Daoy (cell line): ENCODE measurements at places on chromosomes 4 and X.

DNA sequence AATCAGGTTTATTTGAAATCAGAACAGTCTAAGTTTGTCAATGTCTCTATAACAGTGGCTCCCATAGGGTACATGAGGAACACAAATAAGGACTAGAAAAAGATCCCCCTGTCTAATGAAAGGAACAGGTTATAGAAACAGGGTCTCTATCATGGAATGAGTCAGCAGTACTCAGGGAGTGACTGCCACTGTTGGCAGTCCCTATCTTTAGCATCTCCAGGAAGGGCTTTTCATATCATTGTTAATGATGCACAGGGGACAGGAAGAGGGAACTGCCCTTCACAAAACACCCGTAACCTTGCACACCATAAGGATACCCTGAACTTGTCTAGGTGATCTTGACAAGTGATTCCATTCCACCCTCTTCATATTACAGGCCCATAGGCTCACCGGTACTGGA is 38.5 kb upstream of the SMIM10L2A start:
- no peak for DNase-seq

- no peak for DNase-seq
These were observed 181.8 kb upstream of the GPRIN3 start for GRCh38 chr4:89489338-89489771.

- no peak for DNase-seq
These were observed 107.3 kb downstream of the SCLT1 start for GRCh38 chr4:128986019-128986418.

- DNase-seq: no peak
These were observed 1.8 kb downstream of the STIM2 start for GRCh38 chr4:26862381-26862915.

DNA sequence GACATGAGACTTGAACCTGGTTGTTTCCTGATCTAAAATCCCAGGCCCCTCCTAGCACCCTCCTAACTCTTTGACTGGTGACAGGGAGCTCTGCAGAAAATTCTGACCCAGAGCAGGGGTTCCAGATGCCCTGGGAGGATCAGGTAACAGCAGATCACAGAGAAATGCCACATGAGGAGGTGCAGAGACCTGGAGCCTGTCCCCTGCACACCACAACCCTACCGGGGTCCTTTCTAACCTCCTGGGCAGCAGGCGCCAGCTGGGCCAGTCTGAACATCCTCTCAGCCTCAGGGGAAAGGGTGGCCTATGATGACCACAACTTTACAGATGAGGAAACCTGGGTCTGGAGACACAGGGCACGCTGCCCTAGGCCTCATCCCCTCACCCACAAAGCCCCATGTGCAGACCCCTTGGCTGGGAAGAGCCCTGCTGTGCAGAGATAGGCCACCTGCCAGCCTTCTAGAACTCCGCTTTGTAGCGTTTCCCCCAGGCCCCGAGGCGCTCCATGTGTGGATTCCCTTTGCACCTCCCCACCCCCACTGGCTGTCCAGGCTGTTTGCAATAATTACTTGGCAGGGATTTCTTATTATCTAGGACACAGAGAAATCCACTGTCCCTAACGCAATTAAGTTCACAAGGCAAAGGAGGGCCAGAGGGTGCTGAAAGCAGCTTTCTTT is 36.5 kb downstream of the WDR1 start:
- no peak for DNase-seq

DNA sequence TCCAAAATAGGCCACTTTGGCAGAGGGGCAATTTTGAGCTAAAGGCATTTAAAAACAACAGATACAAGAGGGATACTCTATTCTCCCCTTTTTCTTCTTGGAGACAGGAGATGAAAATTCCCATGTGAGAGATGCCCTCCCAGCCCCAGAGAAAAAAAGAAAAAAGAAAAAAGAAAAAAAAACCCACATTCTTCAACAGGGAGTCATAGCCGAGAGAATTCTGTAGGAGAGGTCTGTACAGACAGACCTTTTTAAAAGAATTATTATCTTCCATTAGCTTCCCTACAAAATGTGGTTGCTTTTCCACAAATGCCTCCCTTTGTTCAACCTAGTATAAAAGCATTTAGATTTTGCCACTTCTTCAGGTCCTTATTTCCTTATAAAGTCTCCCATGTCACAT is 89.9 kb downstream of the SPCS3 start:
- no peak for DNase-seq

DNA sequence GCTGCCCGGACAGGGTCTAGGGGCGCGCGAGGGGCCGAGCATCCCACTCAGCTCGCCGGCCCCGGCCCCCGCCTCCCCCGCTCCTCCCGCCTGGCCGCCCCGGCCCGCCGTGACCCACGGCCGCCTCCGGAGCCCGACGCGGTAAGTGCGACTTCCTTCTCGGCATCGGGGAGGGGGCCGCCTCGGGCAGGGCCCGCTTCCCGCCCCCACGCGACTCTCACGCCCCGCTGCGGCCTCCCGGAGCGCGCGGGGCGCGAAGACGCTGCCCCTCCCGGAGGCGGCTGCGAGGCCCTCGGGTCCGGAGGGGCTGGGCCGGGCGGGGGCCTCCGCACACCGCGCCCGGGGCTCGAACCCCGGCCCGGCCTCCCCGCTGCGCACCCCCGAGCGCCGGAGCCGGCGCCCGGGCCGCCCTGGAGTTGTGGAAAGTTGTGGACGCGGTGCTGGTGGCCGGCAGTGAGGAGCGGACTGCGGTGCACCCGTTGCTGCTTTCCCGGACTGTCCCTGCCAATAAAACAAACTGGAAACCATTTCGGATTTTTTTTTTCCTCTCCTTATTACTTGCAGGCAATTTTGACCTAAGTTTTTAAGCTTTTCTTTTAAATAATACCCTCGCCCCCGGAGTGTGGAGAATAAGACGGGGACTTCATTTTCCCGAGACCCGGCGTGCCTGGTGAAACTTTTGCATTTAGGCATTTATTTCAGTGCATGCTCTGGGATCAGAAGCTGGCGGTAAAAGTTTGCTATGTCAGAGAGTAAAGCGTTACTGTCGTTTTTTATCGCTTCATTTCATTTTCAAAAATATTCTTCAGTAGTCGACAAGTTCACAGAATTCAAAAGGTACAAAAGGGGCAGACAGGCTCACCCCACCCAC is 13.0 kb upstream of the TMEM156 start:
- DNase-seq: peak; percentile 59

GRCh38 chr4:143343276-143343831 is 6.7 kb downstream of the GAB1 start:
- DNase-seq: no peak

DNA sequence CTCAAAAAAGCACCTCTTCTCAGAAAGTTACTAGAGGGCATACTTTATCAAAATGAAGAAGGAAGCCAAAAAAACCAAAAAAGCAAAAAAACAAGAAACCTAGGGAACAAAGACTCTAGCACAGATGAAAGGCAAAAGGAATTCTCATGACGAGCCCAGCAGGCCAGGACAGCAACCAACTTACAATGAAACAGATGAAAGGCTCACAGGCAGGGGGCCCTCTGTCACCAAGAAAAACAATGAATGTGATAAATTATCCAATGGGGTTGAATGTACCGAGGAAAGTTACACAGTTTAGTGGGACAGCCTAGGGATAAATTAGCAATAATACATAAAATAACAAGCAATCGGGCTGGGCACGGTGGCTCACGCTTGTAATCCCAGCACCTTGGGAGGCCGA is 79.0 kb downstream of the GPR82 start:
- no peak for DNase-seq

DNA sequence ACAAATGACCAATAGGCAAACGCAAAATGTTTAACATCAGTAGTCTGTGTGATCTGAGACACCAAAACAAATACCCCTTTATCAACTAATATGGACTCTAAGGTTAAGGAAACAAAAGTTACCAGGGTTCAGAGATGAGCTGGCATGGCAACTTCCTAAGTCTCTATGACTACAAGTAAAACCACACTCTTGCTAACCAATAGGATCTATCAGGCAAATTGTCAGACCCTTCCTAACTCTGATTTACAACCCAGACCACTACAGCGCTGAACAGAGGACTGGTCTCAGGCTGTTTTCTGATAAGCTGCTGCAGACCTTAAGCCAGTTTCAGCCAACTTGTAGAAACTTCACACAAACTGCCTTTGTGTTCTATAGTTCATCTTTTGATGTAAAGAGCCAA is 608.0 kb downstream of the TLL1 start:
- no peak for DNase-seq

- no peak for DNase-seq
These were observed 36.2 kb upstream of the DHRSX start for GRCh38 chrX:2536974-2537373.

- no peak for DNase-seq
These were observed 699.1 kb upstream of the AMOT start for GRCh38 chrX:113539599-113540356.

- no peak for DNase-seq
These were observed 382.2 kb upstream of the SPOCK3 start for GRCh38 chr4:167616476-167616875.

- DNase-seq: peak; percentile 2
These were observed 876 bp downstream of the HPRT1 start for GRCh38 chrX:134460862-134461220.

DNA sequence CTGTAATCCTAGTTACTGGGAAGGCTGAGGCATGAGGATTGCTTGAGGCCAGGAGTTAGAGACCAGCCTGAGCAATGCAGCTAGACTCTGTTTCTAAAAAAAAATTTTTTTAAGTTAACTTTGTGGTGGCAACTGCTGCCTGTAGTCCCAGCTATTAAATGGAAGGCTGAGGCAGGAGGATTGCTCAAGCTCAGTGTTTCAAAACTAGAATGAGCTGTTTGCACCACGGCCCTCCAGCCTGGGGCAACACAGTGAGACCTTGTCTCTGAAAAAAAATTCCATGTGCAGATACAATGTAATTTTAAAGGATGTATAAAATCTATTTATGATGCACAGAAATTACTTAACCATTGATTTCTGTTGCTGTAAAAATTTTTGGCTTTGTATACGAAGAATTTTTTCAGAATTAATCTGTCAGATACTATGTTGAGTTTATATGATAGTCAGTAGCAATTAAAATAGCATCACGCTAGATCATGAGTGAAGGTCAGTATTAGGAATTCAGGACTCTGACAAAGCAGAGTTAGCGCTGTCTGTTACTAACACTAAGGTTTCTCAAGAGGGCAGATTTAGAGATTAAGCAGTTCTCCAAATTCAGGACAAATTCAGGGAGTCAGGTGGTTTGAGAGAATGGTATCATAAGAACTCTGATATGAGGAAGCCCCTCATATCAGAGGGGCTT is 8.3 kb upstream of the AGA start:
- DNase-seq: no peak

DNA sequence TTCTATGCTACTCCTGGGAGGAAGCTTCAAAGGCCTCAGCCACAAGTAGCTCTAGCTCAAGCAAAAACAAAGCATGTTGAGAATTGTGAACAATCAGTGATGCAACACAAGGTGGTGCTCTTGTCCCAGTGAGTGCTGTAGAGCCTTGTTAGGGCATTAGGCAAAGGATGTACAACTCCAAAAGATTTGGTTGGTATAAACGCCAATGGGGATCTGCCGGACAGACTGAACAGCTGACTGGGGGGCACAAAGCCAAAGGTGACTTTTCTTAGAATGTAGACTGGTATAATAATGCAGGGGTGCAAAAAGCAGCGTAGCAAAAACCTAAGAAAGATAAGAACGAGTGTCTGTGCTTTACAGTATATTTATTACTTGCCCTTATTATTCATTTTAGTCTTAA is 62.6 kb upstream of the ALB start:
- DNase-seq: peak; percentile 23

DNA sequence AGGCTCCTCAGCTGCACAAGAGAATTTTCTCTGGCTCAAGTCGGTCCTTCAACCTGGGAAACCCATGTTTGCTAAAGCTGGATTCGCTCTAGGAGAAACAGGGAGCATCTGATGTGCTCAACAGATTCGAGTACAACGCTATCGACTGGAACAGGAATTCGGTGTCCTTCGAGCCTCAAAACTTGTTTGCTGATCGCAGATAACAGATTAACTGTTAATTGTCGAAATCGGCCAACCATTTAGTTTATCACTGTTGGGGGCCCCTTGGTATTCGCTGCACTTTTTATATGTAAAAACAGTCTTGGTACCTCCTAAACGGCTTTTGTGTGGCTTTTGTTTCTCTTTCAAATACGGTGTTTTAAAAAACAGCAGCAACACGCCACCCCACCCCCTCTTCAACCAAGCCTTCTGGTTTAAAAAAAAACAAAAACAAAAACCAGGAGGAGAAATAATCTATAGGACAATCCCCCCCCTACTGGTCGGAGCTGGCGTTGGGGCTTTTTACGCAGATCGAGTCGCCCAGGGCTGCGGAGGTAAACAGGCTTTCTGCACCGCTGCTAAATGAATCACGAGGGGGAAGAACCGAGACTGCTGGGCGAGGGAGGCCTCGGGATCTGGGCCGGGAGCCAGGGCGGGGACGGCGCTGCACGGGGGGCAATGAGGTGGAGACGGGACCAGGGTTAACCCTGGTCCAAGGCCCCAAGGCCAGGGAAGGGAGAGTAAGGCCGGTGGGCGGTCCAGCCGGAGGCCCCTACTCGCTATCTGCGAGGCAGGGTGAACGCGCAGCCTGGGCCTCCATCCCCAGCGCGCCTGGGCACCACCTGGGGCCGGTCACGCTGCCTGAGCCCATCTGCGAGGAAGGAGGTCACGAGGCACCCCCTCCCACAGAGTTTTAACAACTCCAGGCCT is 71.7 kb upstream of the BCOR start:
- peak; percentile 68 for DNase-seq

- no peak for DNase-seq
These were observed 12.0 kb upstream of the UNC5C start for GRCh38 chr4:95560774-95561173.

- no peak for DNase-seq
These were observed 52.6 kb downstream of the SGMS2 start for GRCh38 chr4:107877361-107877760.

DNA sequence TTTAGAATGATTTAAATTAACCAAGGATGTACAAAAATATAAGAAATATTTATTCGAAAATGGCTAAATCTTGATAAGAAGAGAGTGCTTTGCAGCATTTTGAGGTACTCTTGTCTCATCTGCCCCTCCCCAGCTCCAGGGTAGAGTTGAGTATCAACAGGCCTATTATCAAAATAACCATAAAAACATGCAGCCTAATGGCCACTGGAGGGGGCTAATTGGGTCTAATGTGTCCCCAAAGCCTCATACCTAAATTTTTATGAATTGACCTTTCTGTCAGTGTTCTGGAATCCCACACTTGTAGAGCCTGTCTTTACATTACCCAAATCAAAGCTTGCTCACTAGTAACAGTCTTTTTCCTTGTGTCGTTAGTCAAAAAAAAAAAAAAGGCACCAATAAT is 544.9 kb upstream of the CPXCR1 start:
- DNase-seq: no peak

DNA sequence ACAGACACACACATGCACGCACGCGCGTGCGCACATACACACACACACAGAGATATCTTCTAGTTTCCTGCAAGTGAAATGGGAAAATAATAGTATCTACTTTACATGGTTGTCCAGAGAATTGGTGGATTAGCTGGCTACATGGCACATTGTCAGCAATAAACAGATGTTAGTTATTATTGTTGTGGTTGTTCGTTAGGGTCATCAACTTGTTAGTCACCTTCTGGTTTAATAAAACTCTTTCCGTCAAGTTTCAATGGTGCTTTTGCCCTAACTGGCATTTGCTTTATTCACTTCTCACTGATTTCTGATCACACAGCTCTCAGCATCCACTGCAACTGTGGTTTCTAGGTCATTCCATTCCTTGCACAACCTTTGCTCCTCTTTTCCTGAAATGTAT is 25.4 kb upstream of the RASL11B start:
- no peak for DNase-seq
